Lower leg skin (tissue), 4 donors: ENCODE measurements at places on chromosomes 7 and 10. TPM values are rescaled to one million over a fixed set of nuclear protein-coding genes. Genes with fewer than 3 reads are reported as not detected.

The C10orf62 gene
- total RNA-seq, result not detected

The LRRC4 gene
- total RNA-seq, result 0.32 TPM

The WNT8B gene
- not detected for total RNA-seq

The SAMD8 gene
- 20.6 TPM for total RNA-seq

The ITIH5 gene
- 8.1 TPM for total RNA-seq
